ENCODE measurements at places on chromosomes 7 and 10.

GRCh38 chr10:94481410-94481809 is 64.2 kb upstream of the HELLS start:
- DNase-seq, result no peak

DNA sequence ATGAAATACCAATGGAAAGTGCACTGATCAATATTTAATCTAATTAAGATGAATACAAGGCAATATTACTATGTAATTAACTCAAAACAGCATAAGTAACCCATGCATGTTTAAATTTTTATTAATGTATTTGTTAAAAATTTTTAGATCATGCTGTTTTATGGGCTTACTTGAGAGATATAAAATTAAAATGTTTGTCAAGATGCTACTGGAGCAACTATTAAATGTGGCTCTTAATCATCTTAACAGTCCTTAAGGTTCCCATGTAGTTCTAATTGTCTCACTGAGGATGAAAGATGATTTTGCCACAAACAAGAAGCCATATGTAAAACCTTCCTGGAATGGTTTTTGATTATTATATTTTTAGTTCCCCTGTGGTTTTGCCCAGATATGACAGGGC is 897.1 kb downstream of the KCNMA1 start:
- DNase-seq, result no peak

DNA sequence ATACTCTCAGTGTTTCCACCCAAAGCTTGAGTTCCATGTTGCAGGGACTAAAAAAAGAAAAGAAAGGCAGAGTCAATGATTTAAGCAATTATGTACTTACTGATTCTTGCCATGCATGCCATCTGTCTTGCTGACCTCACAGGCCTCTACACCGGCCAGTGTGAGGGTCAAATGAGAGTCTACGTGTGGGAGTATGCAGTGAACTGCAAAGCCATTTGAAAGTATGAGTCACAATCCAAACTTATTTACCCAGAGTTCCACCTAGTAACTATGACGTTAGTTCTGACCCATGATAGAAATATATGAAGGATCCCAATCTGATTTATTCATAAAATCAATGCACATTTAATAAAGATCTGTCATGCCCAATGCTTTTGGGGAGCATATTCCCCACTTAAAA is 26.5 kb downstream of the PDE1C start:
- DNase-seq, result no peak

DNA sequence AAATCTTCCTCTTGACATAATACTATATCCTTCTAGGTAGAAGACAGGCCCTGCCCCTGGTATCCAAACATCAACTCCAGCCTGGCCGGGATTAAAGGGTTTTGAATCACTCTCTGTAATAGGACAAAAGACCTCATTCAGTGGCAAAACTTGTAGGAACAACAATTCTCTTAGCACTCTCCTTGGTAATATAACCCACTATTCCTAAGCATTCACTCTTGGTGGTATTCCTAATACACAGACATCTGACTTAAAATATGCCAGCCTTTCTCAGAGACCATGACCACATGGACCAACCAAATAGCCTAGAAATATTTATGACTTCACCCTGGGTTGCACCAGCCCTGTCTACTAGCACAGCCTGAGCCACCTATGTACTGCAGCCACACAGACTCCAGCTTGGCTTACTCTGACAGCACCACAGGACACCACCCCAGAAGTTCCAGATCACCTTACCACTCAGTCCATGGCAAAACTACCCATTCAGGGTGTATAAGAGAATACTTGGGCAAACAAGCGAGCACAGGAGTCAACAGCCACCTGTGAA is 244.9 kb upstream of the NEBL start:
- no peak for DNase-seq
